ENCODE measurements at places on chromosomes 1 and 21.

DNA sequence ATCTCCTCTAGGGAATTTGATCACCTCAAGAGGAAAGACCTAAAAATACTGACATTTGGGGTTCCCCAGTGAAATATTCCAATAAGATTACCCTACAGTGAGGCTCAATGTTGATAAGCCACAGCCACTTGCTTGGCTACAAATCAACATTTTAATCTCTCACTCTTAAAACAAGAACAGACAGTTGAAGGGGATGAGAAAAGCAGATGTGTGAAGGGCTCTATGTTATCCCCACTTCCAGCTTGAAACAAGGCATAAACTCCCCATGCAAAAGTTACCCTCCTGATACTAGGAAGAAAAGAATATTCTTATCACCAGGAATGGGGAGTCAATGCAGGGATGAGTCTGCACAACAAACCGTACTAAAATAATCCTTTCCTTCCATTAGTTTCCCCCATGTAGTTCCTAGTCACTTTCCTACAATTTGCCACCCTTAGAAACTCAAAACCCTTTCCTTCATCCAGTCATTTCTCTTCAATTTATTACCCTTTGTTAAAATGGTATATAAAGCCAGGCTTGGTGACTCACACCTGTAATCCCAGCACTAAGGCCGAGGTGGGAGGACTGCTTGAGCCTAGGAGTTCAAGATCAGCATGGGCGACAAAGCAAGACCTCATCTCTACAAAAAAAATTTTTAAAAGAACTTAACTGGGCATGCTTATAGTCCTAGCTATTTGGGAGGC, 29.5 kb downstream of the LPGAT1 start:
- DNase-seq, result no peak

GRCh38 chr1:94247138-94248094, 10.0 kb upstream of the ARHGAP29 start:
- no peak for DNase-seq

- peak; percentile 75 for DNase-seq
These were observed 106.7 kb upstream of the COL6A1 start for GRCh38 chr21:45874716-45875415.

GRCh38 chr1:121471523-121471922, 286.7 kb downstream of the SRGAP2C start:
- DNase-seq, result no peak

GRCh38 chr1:208974717-208975116, 608.8 kb upstream of the CAMK1G start:
- DNase-seq, result no peak

DNA sequence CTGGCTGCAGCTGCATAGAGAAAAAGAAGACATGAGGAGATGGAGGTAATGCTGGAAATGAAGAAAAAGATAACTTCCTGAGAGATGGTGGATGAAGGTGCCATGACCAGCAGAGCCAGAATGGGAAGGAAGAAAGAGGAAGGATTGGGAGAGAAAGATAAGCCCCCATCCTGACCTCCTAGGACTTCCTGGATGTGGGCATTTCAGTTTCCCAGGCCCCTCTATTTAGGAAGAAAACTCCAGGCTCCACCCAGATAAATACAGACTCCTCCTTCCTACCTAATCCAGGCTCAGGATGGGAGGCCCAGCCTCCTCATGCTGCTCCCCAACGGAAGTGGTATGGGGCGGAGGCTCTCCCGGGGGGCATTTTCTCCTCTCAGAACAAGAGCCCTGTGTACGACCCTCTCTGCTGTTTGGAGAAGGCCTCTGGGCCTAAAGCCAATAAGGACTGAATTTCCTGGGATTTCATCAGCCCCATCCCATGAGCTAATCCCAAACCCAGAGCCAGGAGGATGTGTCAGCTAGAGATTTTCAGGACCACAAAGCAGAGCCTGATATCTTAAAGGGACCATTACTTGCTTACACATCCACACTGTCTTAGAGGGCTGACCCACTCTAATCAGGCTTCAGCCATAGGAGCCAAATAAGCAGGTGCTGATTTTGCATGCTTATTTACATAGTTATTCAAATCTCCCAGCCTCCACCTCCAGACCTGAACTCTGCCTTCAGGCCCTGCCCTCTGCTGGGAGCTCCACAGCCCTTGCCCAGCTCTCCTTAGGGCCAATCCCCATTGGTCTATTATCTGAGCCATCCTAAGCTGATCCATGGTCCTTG, 5.1 kb upstream of the ARHGEF2 start:
- peak; percentile 99 for DNase-seq

DNA sequence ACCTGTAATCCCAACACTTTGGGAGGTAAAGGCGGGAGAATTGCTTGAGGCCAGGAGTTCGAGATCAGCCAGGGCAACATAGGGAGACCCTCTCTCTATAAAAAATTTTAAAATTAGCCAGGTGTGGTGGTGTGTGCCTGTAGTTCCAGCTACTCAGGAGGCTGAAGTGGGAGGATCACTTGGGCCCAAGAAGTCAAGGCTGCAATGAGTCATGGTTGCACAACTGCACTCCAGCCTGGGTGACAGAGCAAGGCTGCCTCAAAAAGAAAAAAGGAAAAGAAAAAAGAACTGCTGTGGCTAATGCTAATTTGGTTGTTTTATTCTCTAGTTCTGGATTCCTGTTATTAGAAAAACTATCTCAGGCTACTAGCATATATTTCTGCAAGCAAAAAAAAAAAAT, 29.8 kb downstream of the DBT start:
- DNase-seq, result no peak

GRCh38 chr21:26982767-26983166, 15.9 kb upstream of the ADAMTS5 start:
- DNase-seq, result peak; percentile 24

DNA sequence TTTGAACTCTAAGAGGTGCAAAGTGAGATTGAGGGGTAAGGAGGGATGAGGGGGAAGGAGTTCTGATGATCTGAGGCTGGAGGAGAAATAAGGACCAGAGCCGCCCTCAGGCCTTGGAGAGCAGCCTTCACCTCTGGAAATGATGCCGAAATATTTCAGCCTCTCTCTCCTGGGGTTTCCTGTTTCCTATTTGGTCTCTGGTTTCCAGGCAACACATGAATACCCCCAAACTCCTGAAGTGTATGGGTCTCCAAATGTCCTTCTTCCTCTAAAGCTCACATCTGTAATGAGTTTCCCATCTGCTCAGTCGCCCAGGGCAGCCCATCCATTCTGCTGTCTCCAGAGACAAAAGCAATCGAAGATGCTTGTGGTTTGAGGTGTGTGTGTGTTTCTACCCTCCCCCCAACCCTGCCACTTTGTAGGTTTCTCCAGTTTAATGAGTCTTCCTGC, 52.0 kb upstream of the FAM20B start:
- DNase-seq, result no peak

- DNase-seq, result no peak
These were observed 264.9 kb upstream of the C1orf174 start for GRCh38 chr1:4164965-4165364.

- no peak for DNase-seq
These were observed 119.4 kb upstream of the RRP15 start for GRCh38 chr1:218165701-218166114.

- DNase-seq, result no peak
These were observed 17.3 kb downstream of the TENT5C start for GRCh38 chr1:117623141-117623540.

- no peak for DNase-seq
These were observed 20.7 kb downstream of the SIM2 start for GRCh38 chr21:36719614-36720013.

GRCh38 chr1:37100310-37100709, 66.0 kb upstream of the GRIK3 start:
- no peak for DNase-seq

DNA sequence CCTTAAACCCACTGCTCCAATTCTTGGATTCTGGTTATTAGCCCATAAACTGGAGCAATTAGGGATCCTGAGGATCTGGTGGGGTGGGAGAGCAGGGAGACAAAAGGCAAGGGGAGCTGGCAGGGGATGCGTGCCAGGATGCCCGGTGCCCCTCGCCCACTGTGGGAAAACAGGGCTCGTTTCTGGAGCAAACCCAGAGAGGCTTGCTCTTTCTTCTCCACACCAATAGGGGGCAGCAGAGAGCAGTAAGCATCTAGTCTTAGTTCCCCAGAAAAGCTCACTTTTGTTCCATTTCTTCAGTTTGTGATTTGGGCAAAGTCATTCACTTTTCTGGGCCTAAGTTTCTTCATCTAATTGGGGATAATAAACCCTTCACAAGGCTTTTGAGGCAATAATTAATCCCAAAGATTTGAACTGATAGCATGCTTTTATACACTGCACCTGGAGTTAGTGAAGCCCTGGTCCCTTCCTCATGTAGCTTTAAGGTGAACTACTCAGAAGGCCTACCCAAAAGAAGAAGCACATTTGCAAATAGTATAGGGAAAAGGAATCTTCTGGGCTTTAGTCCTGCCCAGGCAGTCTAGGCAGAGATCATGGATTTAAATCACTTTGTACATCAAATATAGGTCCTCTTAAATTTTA, 160.6 kb upstream of the USP24 start:
- no peak for DNase-seq

DNA sequence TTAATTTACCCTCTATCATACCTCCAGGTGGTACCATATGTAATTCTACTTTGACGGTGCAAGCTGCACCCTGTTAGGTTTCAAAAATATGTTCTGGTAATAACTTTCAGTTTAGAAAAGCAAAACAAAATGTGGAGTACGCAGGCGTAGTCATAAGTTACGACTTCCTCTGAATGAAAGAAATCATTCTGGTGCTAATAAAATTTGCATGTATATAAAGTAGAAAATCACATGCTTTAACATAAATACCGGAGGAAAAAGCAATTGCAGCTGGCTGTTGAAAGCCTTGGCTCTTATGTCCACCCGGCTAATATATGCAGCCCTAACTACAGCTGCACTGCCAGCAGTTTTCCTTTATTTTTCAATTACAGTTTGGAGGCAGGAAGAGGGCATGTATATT, 65.2 kb upstream of the TMPRSS15 start:
- DNase-seq, result no peak

DNA sequence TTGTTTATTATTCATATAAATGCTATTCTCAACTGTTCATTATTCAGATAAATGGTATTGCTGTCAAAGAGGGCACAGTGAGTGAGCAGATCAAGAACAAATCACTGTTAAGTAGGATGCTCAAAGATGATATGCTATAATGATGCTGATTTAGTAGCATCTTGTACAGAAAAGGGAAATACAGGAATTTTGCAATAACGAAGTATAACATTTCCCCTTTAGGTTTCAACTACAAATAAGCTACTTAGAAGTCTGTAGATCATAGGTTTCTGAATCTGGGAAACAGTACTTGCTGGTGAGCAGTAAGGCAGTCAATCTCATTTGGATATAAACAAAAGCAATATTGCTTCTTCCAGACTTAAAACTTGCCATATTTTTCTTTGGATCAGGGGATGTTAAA, 27.3 kb upstream of the RCOR3 start:
- no peak for DNase-seq

DNA sequence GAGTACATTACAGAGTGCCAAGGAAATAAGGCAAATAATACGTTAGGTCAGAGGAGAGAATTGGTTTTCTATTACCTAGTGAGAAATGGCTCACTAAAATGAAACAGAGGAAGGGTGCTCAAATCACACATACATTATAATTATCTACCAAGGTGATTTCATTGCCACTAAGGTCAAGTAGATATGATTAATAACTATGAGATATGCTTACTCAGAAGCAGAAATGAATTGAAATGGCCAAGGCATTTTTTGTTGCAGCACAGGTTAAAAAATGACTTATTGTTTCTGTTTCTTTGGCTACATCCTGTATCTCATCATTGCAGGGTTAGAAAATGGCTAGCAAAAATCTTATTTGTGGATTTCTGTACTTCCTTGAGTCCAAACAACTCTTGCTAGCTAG, 154.5 kb upstream of the GORAB start:
- DNase-seq, result no peak

GRCh38 chr1:186304982-186305949, 69.8 kb downstream of the TPR start:
- DNase-seq, result no peak

GRCh38 chr1:47418681-47419325, 2.7 kb downstream of the FOXE3 start:
- no peak for DNase-seq

GRCh38 chr1:183025782-183026774, 2.9 kb downstream of the LAMC1 start:
- no peak for DNase-seq

GRCh38 chr1:153626904-153627714, at the start of gene S100A13:
Gene S100A13 (minus strand): TSS chr1:153627505. CDS start chr1:153626472, 1,033 bp downstream.
- DNase-seq, result peak; percentile 77

- DNase-seq, result no peak
These were observed at the start of gene ST6GALNAC5 for GRCh38 chr1:76867342-76868130. Gene ST6GALNAC5 (plus strand): TSS chr1:76867480.

DNA sequence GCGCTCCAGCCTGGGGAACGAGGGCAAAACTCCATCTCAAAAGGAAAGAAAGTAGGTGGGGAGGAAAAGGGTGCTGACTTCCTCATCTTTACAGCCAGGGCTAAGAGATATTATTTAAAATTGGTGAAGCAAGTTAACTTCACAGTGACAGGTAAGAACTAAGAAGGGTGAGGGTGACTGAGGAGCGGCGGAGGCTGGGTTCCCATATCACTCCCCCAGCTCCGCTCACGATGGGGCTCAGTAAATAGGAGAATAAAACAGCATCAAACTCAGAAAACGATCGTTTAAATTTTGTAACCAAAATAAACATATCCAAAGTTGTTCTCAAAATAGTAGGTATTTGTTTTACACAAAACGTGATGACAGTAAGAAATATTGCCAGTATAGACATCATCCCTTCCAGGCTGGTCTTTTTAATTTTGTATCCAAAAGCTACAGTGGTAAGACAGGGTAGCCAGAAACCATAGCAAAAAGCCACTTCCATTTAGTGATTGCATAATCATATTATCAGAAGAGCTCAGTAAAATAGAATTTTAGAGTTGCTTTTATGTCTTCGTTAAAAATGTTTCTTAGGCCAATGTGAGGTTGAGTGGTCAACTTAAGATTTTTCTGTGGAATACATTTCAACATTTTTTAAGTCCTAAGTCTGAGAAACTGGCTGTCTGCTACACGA, 26.2 kb upstream of the ADARB1 start:
- DNase-seq, result no peak

- DNase-seq, result no peak
These were observed 96.0 kb upstream of the TNFSF4 start for GRCh38 chr1:173302890-173303829.

GRCh38 chr1:46062651-46063319, 69.6 kb downstream of the PIK3R3 start:
- DNase-seq, result no peak

DNA sequence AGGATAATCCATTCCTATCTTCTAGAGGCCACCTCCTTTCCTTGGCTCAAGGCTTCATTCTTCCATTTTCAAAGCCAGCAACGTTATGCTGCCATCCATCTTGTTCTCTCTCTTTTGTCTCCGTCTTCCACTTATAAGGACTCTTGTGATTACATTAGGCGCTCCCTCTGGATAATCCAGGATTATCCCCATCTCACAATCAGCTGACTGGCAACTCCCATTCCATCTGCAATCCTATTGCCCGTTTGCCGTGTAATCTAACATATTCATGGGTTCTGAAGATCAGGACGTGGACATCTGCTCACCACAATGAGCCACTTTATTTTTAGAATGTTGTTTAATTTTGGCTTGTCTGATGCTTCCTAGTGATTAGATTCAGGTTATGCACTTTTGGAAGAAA, 89.3 kb downstream of the EBNA1BP2 start:
- no peak for DNase-seq

All from HS-5 (cell line).